Stimulated activated CD4-positive, alpha-beta T cell treated with anti-CD3 and anti-CD28 coated beads, TNF-alpha, amount 100 ng/mL, for 24 hours (primary cell): ENCODE measurements at places on chromosomes 2 and 18.

GRCh38 chr2:210376694-210377093 lies 61.7 kb upstream of the MYL1 start:
- DNase-seq = no peak

DNA sequence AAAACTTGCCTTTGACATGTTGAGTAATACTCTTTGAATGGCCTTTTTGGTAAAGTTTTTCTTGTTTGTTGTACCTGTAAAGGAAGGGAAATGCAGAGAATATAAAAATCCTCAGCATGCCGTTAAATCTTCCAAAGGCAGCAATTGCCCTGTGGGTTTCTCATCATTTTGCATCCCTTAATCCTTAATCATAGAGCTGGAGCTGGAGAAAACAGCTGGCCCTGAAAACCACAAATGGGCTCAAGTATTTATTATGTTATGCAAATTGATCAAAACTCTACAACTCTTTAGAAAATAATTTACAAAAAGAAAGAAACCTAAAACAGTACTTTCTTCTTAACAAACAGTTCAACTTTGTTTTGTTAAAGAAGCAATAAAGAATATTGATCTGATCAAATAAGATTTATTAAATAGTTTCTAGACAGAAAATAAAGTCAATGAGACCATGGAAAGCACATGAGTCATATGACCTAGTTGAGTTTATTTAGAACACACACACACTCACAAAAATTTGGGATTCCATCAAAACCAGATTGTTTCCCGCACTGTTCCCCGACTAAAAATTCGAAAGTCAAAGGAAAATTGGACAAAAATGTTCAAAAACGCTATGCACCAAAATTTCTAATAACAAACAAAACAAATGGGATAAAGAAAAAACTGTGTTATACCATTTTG lies 309.0 kb downstream of the GULP1 start:
- no peak for DNase-seq

DNA sequence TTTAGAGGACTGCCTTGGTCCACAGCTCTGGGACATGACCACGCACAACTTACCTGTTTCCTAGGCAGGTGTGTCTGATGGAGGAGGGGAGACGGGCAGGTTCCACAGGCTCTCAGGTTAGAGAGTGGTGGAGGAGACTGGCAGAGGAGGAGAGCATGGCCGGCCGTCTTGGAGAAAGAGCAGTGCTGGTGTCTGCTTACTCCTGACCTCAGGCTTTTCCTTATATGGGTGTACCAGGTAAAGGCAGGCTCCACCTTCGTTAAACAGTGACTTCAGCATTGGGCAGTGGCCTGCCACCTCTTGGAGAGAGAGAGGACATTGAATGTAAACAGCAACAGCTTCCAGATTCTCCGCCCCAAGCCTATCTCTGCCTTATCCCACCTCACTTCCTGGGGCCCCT lies at the start of gene CAPN13:
CAPN13 (minus strand) TSS at position 198 of the 400 bp plus-strand sequence. CDS start 20,121 bp downstream, outside the sequence.
- no peak for DNase-seq

DNA sequence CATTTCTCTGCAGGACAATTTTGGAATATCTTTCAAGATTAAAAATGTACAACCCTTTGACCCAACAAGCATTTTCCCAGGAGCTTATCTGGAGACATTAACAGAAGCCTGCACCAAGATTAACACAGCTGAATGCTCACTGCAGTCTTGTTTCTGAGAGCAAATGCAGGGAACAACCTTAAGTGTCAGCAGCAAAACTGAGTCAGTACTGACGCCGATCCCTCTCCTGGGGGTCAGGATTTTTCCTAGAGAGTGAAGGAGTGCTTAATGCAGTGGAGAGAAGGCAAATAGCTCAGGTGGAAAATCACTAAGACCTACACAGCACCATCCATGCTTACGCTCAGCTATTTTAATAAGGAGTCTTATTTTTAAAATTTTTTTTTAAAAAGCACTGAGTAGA lies 42.8 kb upstream of the SGPP2 start:
- DNase-seq = no peak

- no peak for DNase-seq
These were observed 1614.1 kb upstream of the TMEFF2 start for GRCh38 chr2:193808877-193809276.

- no peak for DNase-seq
These were observed 60.8 kb downstream of the NCKAP1 start for GRCh38 chr2:182977463-182977862.

DNA sequence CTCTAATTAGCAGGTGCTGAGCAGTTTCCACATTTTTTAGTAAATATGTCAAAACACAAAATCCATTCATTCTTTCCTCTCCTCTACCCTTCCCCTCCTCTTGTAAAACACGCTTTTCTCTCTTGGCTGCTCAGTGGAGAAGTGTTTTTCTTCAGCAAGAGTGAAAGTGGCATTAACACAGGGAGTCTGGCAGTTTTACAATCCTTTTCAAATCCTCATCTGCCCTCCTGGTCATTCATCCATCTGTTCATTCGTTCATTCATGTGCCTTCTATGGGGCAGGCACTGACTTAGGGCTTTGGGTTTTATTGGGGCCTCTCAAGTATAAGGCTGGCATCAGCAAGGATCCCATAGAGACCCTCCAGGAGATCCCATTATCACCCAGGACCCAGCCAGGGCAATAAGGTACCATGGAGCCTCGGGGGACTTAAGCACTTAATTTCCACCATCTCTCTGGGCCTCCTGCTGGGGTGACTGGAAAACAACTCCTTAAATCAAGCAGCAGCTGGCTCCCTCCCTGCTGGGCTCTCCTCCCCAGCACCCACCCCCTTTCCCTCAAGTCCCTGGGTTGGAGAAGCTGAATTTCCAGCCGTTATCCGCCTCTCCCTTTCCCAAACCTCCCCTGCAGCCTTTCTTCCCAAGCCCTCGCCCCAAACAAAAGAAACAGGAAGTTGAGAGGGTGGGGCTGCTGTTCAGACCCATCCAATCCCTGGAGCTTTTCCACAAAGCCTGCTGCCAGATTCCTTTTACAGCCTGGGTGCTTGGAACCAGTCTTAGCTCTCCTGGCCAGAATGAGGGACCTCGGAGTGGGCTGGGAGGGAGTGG lies 32.6 kb downstream of the MARCHF4 start:
- no peak for DNase-seq

DNA sequence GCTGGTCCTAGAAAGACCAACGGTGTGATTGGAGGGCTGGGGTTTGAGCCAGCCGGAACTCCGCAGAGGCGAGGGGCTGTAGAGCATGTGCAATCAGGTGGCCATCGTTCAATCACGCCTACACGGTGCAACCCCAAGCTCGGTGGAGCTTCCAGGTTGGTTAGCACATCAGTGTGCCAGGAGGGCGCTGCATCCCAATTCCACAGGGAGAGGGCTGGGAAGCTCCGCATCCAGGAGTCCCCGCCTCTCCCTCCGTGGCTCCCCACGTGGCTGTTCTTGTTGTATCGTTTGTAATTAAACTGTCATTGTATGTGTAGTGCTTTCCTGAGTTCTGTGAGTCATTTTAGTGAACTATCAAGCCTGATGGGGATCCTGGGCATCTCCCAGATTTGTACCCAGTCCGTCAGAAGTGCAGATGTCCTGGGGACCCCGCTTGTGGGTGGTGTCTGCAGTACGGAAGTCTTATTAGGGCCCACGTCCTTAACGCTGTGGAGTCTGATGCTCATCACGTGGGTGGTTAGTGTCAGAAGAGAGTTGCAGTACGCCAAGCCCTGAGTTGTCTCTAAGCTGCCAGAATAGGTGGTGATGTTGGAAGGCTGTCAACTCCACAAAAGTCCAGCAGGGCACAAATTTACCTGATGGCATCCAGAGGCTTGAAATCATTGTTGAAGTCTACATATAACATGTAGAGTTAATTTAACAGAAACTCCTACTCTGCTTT lies 20.6 kb upstream of the AMMECR1L start:
- no peak for DNase-seq

- DNase-seq = no peak
These were observed 56.0 kb downstream of the SERPINB7 start for GRCh38 chr18:63831080-63831788.

DNA sequence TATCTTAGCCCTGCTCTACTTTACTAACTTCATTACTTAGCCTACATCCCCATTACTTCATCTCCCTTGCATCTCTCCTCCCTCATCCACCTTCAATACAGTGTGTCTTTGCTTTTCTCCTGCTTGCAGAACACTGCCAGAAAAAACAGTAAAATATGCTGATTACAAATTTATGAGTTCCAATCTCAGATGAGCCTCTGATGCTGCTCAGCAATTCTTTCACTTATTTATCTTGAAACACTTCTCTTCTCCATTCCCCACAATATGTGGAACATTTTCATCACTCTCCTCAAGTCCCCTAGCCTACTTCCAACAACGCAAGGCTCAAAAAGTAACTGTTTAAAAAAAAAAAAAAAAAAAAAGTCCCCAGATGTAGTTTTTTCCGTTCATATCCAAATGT lies 7.1 kb downstream of the VPS54 start:
- DNase-seq = no peak

DNA sequence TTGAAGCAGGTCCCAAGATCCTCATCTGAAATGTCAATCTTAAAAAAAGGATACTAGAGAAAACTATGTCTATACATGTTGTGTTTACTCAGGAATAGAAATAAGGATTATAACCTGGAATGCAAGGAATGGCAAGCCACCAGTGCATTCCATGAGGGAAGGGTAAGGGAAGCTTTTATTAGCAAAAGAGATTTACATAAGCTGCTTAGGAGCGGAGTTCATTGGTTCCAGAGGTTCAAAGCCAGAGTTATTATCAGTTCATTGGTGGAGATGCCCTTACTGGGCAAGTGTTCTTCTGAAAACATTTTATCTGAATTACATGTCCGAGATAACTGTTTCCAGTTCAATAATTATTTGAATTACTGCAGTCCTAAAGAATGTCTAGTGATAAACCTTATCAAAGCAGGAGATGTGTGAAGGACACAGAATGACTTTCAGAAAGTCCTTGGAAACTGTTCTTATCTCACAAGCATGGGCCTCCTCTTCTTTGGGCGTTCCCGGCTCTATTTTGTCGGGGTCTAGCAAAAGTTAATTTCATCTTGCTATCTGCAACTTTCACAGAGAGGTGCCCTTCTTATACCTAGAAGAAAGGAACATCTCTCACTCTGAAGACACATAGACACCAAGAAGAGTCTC lies 23.5 kb downstream of the COMMD1 start:
- DNase-seq = no peak

GRCh38 chr18:34957119-34957863 lies 83.9 kb upstream of the MAPRE2 start:
- no peak for DNase-seq

DNA sequence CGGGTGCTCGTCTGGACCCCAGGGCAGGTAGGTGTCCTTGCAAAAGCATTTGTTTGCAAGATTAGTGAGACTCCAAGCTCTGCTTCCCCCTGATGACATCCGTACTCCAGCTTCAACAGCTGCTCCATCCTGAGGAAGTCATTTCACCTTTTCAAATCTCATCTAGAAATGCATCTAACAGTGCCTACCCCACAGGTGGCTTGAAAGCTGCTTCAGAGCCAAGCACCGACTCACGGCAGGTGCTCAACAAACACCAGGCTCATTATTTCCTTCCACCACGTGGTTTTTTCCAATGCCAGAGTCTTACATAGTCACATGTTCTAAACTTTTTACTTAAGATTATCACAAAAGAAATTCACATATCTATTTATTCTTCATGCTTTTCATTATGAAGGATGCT lies 31.9 kb downstream of the CNGA3 start:
- DNase-seq = no peak
